ENCODE measurements at places on chromosomes 2 and 18.
A peak's percentile ranks its signal among the peaks of the same experiment; 100 is the strongest.

- DNase-seq = no peak
Measured at GRCh38 chr2:152175012-152175367, 573 bp downstream of the STAM2 start.

DNA sequence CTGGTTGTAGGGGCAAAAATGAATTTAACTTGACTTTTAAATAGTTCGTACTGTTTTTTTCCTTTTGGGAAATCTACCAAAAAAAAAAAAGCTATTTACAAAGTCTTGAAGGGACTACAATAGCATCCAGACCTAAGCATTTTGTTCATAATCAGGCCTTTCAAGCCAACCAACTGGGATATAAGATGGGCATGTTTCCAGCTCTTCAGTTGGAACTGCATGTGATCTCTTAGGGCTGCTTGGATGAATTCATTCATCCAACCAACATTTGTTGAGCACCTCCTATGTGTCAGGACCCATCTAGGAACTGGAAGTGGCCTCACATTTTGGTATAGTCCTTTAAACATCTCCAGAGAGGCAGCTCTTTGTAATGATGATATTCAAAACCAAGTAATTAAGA, 98.6 kb downstream of the AAK1 start:
- no peak for DNase-seq

GRCh38 chr2:10452956-10453904, 5.1 kb upstream of the ODC1 start:
- peak; percentile 33 for DNase-seq

DNA sequence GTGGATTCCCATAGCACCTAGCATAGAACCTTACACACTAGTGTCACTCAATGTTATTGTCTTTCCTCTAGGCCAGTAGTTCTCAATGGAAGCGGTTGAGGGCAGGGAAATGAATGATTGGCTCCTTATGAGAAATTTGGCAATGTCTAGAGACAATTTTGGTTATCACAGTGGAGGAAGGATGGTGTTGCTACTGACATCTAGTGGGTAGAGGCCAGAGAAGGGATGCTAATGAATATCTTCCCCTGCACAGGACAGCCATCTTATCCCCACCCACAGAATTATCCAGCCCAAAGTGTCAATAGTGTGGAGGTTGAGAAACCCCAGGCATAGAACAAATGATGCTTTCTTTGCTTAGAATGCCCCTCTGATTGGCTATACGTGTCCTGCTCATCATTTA, 15.8 kb downstream of the C18orf63 start:
- peak; percentile 33 for DNase-seq

DNA sequence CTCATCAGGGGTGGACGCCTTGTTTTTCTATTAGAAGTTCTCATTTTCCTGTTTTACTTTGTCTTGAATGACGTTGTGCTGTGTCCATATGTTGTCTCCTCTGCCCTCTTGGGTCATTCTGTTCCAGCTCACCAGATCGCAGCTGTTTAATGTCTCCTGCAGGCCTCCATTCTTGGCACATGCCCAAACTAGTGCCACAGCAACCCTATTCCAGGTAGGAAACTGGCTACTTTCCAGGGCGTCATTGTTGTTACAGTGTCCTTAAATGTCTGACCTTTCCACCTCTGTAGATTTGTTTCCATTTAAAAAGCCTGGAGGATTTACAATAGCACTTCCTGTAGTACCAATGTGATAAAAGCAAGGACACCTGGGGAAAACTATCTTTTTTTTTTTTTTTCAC, 500.7 kb downstream of the METTL4 start:
- no peak for DNase-seq

DNA sequence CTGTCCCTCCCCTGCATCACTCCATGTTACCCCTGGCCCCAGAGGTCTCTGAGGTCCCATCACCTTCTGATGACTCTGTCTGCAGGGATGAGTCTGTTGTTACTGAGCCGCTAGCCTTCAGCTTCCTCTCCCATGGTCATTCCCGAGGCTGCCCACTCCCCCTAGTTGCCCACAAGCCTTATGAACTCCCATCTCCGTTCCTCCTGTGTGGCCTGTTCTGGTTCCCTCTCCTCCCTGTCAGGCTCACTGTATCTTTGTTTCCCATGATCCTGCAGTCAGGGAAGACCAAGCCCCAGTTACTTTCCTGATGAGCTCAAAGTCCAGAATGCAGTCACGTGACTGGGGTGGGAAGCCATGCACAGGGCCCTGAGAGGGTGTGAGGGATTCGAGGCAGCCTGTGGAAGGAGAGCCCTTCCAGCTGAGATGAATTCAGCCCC, 39.5 kb downstream of the INPP4A start:
- DNase-seq = no peak

DNA sequence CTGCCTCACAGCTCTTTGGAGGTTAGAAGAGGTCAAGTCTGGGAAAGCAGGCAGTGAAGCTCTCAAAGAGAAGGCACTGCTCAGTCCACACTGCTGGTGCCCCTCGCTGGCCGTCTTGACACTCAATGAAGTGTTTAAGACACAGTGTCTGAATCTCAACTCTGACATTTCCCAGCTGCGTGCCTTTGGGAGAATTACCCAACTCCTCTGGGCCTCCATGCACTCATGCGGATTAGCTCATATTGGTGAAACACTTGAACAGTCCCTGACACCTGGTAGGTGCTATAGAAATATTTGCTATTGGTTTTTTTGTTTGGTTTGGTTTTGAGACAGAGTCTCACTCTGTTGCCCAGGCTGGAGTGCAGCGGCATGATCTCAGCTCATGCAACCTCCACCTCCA, 281.0 kb downstream of the SRBD1 start:
- no peak for DNase-seq

DNA sequence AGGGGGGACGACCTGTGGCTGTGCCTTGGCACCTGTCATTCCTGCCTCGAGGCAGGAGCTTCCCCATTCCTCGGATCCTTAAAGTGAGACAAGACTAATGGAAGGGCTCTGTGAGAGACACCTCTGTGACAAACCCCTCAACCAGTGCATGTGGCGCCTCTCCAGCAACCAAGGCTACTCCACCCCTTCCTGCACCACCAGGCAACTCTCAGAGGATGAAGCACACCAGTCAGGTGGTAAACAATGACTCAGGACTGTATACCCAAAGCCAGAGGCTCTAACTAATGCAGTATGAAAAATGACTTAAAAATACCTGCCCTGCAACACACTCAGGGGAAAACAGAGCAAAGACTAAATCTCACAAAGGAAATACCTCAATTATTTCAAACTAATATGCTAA, 136.9 kb downstream of the UXS1 start:
- DNase-seq = no peak

DNA sequence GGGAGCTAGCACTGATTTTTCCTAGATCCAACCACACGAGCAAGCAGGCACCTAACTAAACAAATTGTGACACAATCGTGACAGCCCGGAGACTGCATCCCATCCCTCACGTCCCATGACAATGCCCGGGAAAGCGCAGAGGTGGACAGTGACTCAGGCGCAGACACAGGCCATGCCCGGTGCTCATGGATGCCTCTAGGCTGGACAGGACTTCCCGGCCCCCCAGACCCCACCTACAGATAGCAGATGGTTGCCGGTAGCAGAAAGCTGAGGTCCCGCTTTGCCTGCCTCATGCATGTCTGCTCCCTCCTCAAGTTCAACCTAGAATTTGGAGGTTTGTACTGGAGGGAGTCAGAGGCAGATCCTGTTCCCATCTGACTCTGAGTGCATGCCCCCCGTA, 81.0 kb downstream of the TPO start:
- no peak for DNase-seq

- DNase-seq = no peak
Measured at GRCh38 chr2:200159357-200159707, 147.2 kb upstream of the SPATS2L start.

DNA sequence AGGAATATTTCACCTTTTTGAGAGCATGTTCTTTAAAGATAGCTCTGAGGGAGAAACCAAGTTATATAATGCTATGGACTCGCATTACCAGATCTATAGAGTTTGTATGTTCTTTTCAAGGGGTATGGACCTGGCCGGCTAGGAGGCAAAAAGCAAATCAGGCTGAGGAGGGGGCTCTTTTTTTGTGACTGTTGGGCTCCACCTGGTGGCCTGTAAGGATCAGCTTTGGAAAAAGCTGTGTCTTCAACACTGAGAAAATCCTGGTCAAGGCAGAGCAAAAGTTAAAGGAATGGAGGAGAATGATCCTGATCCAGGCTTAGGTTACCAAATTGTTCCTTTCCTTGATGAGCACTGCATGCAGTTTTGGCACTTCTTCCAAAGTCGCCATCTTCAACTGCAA, 180.5 kb downstream of the DIS3L2 start:
- DNase-seq = peak; percentile 48

DNA sequence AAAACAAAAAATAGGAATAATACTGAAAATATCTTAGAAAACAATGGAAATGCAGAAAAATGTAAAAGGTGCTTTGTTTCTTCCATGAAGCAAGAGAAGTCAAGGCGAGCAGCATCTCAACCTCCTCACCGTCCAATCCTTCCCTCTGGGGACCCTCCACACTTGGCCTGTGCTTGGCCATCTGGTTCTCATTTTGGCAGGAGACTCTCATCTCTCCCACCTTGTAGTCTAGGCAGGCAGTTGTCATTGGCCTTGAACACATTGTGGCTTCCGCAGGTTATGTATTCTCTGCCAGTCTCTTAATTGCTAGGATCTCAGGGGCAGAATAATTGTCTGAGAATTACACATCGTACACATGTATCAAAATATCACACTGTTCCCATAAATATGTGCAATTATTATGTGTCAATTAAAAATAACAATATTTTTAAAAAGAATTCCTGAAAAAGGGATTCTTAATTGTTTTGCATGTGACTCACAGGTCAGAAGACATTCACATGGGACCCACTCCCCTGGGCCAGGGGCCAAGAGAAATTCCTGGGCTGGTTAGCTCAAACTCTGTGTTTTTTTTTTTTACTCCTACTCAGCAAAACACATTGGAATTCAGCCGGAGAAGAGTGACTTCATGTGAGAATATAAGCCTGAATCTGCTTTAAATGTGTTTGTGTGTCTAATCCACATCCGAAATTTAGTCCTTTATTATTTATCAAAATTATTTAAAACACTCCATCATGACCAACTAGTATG, 14.0 kb upstream of the ANKRD62 start:
- DNase-seq = no peak

- no peak for DNase-seq
Measured at GRCh38 chr2:48519593-48519992, 10.4 kb upstream of the STON1 start.
